ENCODE measurements at places on chromosomes 1 and 21.

DNA sequence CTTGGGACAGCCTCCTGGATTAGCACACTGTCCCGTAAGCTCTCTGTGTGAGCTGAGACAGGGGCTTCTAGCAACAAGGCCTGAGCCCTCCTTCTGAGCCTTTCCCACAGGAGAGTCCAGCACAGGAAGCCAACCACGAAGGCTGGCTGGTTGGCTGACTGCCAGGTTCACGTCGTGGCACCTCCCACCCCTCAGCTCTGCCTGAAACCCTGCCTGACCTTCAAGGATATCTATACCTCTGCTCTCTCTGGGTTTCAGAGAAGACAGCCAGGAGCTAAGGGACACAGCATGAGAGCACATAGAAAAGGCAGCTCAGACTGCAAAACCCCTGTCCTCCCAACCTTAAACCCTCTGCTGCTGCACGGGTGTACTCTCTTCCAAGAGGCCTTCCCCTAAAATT is 13.9 kb downstream of the DLGAP3 start:
- DNase-seq, result no peak

GRCh38 chr1:15043934-15044333 is 109.6 kb upstream of the TMEM51 start:
- no peak for DNase-seq

- DNase-seq, result no peak
These were observed 216.8 kb upstream of the SGIP1 start for GRCh38 chr1:66317248-66317515.

- DNase-seq, result no peak
These were observed 25.8 kb downstream of the DHCR24 start for GRCh38 chr1:54861070-54861761.

All from NCI-H1105 (cell line).